ENCODE measurements at places on chromosomes 3 and 15.

GRCh38 chr3:30504939-30505338 is 101.5 kb upstream of the TGFBR2 start:
- no peak for DNase-seq

GRCh38 chr3:114624571-114625181 is 330.8 kb downstream of the TIGIT start:
- DNase-seq, result no peak

- no peak for DNase-seq
Observed at GRCh38 chr3:15665510-15666150, 64.1 kb downstream of the BTD start.

DNA sequence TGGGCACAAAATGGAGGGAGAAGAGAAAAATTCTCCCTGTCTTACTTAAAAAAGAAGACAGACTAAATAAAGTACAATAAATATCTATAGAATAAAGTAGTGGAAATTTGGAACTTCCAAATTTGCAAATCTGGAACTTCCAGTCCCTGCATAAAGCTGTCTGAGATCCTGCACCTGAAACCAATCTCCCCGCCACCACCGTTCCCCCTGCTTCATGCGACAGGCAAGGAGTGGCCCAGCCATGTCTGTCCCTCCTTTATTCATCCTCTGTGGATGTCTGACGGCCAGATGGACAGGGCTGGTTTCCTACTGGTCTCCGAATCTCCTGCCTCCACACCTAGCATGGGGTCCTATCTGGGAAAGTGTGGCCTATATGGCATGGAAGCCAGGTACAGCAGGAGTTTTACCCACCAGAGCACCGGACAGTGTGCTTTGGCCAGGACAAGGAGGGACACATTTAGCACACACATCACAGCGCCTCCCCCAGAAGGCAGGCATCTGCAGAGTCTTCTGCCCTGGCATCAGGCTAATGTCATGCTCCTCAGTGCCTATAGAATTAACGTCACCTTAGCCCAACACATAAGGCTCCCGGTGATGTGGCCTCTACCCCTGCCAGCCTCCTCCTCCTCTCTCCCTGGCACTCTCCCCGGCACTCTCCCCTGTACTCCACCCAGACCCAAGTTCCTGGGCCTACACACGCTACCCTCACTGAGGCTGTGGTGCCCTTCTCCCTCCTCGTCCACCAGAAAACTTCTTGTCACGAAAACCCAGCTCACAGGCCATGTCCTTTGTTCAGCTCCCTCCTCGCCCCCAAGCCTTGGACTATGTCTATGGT is 170.8 kb downstream of the XXYLT1 start:
- no peak for DNase-seq

GRCh38 chr15:50685976-50686468 is 575 bp downstream of the TRPM7 start:
- DNase-seq, result peak; percentile 76

DNA sequence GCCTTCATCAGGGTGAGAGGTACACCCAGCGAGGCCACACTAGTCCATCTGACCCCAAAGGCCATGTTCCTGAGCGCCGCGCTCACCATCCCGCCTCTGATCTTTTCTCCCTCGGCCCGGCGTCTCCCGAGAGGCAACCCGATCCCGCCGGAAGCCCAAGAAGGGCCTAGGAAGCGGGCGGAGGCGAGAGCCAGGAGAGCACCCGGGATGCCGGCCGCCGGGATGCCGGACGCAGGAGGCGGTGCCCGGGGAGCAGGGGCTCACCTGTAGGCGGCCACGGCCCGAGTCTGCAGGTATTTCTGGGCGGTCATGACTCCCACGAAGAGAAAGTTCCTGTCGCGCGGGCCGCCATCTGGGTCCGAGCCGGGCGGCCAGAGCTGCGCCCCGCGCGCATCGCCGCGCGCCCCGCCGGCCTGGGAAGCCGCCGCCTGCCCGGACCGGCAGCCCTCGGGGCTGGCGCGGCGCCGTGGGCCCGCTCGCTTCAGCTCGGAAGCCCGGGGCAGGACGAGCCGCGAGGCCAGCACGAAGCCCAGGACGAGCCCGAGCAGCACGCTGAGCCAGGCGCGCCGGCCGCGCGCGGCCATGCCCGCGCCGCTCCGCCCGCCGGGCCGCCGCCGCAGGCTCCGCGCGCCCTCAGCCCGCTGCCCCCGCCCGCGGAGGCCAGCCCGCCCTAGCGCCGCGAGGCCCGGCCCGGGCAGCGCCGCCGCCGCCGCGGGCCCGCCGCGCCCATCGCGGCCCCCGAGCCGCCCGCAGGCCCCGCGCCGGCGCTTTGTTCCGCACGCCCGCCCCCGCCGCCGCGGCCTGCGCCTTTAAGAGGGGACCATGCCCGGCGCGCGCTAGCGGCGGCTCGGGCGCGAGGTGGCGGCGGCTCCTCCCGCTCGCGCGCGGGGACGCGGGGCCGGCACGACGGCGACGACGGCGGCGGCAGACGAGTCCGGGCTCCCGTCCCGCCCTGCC is 697 bp downstream of the CHSY1 start:
- DNase-seq, result no peak

DNA sequence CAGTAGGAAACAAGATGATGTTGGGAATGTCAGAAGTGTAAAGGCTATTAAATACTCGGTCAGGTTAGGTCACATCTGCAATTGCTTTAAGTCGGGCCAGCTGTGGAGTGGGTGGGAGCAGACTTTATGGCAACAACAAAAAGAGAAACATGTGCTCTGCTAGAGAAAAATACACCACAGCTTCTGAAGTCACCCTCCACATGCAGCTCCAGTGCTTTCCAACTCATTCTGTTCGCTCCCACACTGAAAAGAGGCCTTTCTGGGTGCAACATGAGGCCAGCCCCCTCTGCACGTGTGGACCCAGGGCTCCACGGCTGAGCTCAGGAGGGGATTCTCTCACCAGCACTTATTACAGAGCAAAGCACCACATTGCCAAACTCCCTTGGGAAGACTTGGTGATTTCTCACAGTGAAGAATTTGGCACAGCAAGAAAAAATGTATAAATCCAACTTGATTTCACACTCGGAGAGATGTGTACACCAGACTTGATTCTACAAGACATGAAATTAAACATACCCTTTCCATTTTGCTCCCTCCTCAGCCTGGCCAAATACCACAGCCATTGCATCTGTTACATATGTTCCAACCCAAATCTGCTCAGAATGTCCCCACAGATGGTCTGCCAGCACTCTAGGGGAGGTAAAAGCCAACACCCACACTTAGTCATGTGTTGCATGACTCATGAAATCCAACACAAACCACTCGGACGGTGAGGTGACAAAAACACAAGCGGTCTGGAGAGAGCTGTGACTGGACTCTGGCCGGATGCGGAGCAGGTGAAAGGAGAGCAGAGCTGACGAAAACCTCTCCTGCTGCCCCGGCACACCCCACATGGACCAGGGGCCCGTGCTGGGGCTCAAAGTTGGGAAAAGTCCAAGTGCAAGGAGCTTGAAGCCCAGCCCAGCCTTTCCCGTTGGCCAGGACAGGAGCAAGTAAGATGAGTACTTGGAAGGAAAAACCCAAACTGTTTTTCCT is 74.6 kb downstream of the ITGB5 start:
- DNase-seq, result no peak

Measured in activated CD4-positive, alpha-beta T cell treated with anti-CD3 and anti-CD28 coated beads, Interleukin-2, amount 50 U/mL, for 24 hours (primary cell).